ENCODE measurements at places on chromosomes 4 and X.

- no peak for DNase-seq
These were observed 73.3 kb upstream of the PPP3CA start for GRCh38 chr4:101420661-101421060.

- DNase-seq: no peak
These were observed 60.0 kb downstream of the PPP3CA start for GRCh38 chr4:101287324-101287723.

GRCh38 chr4:141391293-141391692 lies 170.6 kb downstream of the ZNF330 start:
- DNase-seq: no peak

DNA sequence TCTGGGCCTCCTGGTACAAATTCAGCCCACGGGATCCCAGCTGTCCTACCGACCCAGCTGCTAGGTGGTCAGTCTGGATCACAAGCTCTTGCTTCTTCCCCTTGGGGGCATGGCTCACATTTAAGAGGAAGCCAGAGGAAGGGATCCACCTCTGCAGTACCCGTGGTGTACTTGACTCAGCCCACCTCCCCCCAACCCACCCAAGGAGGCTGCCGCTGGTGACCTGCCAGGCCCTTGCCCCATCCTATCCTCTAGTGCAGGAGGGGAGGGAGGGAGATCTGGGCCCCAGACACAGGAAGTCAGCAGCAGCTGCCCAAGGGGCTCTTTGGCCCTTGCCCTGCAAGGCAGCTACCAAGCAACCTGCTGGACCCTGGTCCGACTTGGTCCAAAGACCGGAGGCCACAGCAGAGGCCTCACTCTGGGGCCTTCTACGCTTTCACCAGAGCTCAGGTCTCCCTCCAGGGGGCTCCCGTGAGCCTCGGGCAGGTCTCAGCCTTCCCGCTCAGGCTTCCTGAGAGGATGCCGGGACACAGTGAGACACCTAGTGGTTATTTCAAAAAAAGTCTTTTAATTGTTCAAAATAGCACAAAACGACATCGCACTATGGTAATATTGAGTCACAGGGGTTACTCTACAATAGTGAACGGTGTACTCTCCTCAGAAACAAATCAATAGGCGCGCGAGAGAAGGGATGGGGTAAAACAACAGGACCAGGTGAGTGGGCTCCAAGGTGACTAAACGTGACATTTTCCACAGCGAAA lies 2.7 kb upstream of the RENBP start:
- peak; percentile 57 for DNase-seq

- no peak for DNase-seq
These were observed 89.9 kb upstream of the PAK3 start for GRCh38 chrX:111006116-111006515.

GRCh38 chr4:174244441-174244840 lies 39.0 kb downstream of the FBXO8 start:
- no peak for DNase-seq

GRCh38 chr4:91590260-91590659 lies 713.5 kb upstream of the GRID2 start:
- no peak for DNase-seq

DNA sequence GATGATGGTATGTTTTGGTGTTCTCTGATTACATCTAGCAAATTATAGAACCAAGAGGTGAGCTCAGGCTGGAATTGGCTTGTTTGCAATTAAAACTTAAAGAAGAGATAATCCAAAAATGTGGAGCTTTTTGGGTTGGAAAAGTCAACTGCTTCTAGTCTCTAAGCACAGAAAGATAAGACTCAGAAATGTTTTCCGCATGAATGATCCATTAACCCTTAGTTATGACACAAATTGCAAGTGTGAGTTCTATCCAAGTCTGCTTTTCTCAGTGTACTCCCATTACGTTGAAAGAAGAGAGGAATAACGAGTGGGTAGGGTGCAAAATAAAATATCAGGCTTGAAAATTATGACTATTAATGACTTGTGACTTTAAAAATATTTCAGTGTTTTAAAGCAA lies 38.5 kb downstream of the HPGD start:
- DNase-seq: no peak

- no peak for DNase-seq
These were observed 179.6 kb upstream of the NOCT start for GRCh38 chr4:138835832-138836533.

DNA sequence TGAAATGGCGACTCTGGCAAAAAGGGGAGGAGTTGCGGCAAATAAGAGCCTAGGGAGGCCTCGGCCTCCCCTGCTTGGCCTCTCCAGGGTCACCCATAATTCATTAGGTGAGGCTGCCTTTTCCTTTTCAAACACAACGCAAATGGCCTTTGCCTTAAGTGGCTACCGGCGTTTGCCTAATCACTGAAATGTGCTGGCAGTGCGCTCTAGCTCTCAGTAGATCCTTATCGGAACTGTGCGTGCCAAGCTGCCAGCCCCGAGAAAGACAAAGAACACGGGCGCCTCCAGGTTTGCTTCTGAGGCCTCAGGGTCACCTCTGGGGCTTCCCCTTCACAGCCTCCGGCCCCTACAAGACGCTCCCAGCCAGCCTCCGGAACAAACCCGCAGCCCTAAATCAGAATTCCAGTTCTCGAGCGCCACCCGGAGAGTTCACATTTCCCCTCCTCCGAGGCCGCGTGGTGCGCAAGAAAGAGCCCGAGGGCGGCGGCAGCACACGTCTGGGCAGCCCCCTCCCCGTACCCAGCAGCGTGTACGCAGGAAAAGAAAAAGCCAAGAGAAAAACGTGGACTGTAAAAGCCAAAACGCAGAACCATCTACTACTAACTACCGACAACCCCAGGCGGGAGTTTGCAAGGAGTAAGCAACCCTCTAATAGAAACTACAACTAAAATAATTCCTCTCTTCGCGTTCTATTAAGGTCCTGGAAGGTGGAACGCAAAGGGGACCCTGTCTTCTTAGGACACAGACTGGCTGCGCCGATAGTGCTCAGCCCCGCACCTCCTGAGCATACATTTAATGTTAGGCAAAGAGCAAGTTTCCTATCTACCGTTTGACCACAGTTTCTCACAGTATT lies 76.5 kb upstream of the BCOR start:
- DNase-seq: no peak

DNA sequence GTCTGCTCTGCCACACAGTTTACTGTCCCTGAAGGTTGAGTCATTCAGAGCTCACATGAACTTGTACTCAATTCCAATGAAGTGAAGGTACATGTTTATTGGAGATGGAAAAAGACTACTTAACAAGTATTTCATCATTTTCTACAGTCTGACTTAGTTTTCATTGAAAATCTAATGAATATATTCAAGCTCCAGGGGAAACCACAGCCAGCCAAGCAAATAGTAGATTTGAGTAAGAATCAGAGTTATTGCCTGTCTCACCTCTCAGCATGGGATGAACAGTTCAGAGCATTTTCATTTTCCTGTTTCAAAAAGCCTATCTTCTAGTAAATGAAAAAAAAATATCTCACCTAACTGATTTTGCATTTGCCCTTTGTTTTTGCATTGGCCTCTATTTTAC lies 1249.4 kb upstream of the DIAPH2 start:
- DNase-seq: no peak

- no peak for DNase-seq
These were observed 1232.4 kb downstream of the STIM2 start for GRCh38 chr4:28093071-28093470.

GRCh38 chr4:67451464-67451863 lies 93.8 kb downstream of the CENPC start:
- no peak for DNase-seq

GRCh38 chr4:88919056-88919455 lies 137.9 kb downstream of the FAM13A start:
- no peak for DNase-seq

- no peak for DNase-seq
These were observed 74.6 kb upstream of the NALF2 start for GRCh38 chrX:69429339-69430015.

DNA sequence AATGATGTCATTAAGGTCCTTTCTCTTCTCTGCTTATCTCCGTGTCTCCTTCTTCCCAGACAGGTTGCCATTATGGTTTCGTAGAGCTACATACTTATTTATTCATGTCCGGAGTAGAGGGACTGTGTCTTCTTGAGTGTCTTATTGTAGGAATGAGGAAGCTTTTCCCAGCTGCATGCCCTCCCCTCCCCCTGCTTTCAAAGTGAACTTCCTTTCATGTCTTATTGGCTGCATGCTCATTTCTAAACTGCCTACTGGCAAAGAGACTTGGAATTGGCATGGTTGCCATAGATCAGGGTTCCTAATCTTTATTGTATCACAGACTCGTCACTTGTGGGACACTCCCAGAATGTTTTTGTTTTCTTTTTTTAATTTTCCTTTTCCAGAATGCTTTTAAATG lies 15.4 kb downstream of the VAMP7 start:
- DNase-seq: no peak

- DNase-seq: no peak
These were observed 105.9 kb downstream of the COL4A6 start for GRCh38 chrX:108332281-108332680.

DNA sequence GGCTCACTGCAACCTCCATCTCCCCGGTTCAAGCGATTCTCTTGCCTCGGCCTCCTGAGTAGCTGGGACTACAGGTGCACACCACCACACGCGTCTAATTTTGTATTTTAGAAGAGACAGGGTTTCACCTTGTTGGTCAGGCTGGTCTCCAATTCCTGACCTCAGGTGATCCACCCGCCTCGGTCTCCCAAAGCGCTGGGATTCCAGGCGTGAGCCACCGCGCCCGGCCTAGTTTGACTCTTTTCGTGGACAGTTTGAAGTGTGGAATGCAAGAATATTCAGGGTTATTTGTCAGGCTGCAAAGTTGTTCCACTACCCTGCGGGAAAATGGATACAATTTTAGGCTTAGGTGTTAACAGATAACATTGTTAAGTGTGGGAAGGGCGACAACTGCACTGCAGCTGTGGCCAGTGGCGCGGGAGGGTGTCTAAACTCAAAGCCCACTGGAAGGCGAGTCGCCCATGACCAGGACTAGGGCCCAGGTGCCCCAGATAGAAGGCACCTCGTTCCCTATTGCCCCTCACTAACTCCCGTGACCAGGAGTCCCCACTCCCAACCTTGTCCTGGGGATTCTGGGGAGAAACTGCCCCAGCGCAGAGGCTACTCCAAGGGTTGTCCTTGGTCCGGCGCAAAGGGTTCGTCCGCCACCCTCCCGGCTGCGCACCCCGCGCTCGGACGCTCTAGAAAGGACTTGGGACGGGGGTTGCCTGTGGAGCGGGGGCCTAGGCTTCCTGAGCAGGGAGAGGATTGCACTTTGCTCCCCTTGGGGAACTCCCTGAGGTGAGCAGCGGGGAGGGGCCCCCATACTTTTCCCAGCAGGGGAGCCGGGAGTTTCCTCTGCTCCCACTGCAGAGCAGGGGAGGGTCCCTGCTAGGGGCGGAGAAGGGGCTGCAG lies 1.1 kb upstream of the CD99 start:
- no peak for DNase-seq

GRCh38 chr4:110064295-110064694 lies 134.1 kb downstream of the ELOVL6 start:
- DNase-seq: no peak

Data from stimulated activated CD8-positive, alpha-beta memory T cell treated with anti-CD3 and anti-CD28 coated beads, Interleukin-7, amount 100 ng/mL, for 1 hour (primary cell).